ENCODE measurements at places on chromosomes 4 and X.
A peak's percentile ranks its signal among the peaks of the same experiment; 100 is the strongest.

DNA sequence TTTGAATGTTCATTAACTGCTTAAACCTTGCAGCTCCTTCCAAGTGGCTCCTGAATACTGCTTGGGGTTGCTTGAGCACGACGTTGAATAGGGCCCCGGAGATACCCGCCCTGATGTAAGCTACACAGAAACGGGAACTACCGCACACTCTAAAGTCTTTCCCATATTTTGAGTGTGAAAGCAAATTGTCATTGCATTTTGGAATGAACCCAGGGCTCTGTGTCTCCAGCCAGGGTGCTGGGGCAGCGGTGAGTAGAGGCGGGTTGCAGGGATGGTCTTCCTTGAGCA is 59.4 kb upstream of the HELT start:
- no peak for DNase-seq

DNA sequence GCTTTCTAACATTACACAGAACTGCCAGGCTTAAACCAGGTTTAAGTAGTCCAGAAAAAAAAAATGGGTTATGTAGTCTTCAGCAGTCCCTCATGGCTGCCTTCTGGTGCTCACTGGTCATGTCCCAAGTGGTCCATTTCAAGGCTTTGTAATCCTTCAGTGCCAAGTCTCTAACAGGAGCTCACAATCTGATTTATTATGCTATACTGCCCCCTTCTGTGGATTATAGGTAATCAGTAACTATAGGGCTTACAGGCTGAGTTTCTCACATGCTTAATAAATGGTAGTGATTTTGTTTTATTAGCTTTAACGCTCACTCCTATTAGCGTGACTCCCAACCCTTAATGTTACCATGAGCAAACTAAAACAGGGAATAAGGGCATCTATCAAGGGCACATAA is 92.5 kb upstream of the EDA2R start:
- DNase-seq = peak; percentile 22

DNA sequence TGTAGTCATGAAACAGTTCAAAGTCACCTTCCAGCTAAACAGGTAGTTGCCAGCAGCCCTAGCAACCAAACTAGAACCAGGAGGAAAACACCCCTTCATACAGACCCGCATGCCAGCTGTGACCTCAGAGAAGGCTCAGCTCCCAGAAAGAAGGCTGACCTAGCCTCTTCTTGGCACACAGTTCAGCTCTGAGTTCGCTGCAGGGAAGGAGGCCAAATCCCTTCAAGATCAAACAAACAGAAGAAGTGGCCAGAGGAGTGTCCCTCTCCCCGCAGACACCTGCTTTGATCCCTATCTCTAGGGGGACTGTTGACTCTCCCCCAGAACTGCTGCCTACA is 56.0 kb downstream of the HADH start:
- peak; percentile 5 for DNase-seq

GRCh38 chr4:83252782-83253405 is 31.7 kb downstream of the COQ2 start:
- DNase-seq = peak; percentile 82

GRCh38 chr4:86233681-86234080 is 126.2 kb downstream of the MAPK10 start:
- no peak for DNase-seq

DNA sequence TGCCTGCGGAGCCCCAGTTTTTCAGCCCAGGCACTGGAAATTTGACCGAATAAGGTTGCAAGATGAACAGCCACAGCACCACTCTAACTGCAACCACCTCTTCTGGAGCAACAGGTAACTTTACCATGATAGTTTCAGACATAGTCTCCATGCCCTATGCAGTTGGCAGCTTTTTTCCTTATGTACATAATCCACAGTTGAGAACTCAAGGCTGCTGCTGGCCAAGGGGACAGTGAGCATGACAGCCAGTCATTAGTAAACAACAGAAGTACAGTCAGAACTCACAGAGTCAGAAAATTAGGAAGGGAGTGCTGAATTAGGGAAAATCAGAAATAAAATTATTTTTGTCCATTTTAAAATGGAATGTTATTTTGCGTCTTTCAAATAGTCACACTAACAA is 192.7 kb upstream of the NHS start:
- no peak for DNase-seq

DNA sequence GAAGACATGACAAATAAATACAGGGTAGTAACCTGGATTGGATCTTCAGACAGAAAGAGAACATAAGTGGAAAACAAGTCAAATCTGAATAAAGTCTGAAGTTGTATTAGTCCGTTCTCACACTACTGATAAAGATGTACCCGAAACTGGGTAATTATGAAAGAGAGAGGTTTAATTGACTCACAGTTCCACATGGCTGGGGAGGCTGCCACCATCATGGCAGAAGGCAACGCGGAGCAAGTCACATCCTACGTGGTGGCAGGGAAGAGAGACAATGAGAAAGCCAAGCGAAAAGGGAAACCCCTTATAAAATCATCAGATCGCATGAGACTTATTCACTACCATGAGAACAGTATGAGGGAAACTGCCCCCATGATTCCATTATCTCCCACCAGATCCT is 82.8 kb downstream of the USP46 start:
- DNase-seq = no peak

- DNase-seq = no peak
These were observed 89.1 kb upstream of the KLHL13 start for GRCh38 chrX:118205421-118206395.

- no peak for DNase-seq
These were observed 1095.2 kb upstream of the POU3F4 start for GRCh38 chrX:82412858-82413257.

DNA sequence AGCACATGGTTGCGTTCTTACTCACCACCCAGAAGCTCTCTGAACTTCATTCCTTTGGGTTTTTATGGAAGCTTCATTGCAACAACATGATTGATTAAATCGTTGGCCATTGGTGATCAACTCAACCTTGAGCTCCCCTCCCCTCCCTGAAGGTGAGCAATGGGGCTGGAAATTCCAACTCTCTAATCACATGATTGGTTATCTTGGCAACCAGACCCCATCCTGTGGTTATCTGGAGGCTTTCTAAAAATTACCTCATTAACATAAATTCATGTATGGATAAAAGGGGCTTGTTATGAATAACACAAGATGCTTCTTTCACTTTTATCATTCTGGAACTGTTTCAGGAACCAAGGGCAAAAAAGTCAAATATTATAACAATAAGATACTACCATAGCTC is 34.6 kb upstream of the NMU start:
- DNase-seq = no peak

DNA sequence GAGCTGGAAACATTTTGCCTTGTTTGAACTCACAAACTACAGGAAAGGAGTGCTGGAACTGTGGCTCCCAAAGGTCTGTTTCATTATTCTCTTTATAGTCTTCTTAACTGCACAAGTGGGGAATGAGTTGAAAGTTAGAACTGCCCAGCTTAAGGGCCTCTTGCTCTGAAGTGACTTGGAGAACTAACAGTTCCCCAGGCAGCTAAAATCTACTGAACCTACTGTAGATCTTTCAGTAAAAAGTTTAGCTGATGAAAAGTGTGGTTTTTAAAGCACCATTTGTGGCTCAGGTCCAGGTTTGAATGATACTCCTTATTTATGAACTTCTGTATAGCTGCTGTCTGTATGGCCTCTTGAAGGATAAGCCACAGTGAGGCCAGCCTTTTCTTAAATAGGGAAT is 353.8 kb downstream of the MAPK10 start:
- no peak for DNase-seq

DNA sequence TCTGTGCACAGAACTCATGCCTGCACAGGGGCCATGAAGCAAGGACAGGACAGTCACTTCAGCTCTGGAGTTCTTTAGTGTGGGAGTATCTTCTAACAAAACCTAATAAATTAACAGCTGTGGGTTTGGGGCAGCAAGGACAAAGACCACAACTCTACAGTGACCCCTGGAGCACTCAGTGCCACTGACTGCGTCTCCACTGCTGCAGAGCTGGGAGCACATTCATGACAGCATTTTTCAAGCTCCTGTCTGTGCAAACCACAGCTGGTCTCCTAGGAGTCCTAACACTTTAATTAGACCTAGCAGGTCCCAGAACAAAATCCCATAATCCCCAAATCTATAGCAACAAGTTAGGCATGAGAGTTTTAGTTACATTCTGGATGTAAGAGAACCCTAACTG is 76.5 kb downstream of the RTL9 start:
- DNase-seq = no peak

GRCh38 chrX:121298499-121298898 is 251.1 kb downstream of the GLUD2 start:
- DNase-seq = no peak

DNA sequence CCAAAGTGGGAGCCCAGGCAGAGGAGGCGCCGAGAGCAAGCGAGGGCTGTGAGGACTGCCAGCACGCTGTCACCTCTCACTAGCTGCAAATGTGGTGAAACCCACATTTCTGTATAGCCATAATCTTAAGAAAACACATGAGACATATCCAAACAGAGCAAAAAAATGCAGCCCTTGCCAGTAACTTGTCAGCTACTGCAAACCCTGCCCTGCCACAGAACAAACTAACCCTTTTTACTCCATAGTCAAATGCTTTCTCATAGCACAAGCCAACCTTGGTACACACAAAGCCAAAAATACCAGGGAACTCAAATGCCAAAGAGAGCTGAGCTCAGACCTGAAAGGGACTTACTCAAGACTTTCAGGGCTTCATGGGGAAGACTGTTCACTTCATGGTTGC is 14.9 kb upstream of the NXF3 start:
- no peak for DNase-seq

GRCh38 chr4:101171747-101172146 is 175.6 kb downstream of the PPP3CA start:
- no peak for DNase-seq

DNA sequence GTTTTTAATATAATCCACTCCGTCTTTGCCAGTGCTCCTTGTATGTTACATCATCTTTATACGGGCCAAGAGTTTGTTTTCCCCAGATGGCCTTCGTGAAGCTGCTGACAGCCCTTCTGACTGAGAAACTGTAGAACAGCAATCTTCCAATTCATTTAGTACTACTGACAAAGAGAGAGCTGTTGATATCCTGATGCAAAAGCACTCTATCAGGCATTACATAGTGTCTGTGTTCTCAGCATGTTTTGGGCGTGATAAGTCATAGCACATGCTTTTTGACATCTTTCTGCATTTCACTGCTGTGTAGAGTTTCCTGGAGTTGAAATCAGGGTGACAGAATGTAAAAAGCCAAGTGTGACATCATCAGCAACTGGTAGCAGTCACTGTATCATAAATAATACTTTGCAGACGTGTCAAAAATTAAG is 746.3 kb upstream of the FAM241A start:
- DNase-seq = no peak

GRCh38 chr4:77156912-77157858 is at the start of gene CCNG2:
Gene CCNG2, plus strand, starts transcription at chr4:77157207. Its CDS starts 1,326 bp downstream, at chr4:77158533.
- peak; percentile 82 for DNase-seq

DNA sequence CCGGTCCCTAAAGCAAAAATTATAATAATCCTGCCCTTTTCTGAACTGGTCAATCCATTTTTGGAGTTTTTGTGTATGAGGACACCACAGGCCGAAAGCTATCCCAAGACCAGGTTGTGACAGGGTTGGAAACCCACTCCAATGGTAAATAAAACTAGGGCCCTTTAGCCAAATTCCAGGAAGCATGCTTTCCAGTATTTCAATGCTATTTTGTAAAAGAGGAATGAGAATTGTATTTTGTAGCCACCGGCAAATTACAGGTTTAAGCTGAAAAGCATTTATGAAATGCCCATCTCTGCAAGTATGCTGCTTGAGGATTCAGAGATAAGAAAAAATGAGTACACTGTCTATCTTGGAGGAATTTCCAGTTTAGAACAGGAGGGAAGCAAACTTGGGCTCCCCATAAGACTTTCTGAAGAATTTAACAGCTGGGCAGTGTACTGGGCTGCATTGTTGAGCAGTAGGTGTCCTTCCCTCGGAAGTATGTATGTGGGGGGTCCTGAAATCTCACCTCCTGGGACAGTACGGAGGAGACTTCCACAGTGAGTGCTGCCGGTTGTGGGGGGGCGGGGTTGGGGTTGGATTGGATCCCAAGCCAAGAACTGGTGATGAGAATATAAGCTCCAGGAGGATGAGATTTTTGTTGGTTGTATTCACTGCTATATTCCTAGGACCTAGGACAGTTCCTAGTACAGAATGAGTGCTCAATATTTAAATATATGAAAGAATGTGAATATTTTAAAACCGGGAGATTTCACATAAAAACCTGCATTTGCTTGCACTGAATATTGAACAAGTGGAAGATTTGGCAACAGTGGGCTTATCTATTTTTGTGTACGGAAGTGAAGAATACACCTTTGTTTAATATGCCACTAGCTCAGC is 26.8 kb downstream of the OCIAD2 start:
- DNase-seq = no peak

DNA sequence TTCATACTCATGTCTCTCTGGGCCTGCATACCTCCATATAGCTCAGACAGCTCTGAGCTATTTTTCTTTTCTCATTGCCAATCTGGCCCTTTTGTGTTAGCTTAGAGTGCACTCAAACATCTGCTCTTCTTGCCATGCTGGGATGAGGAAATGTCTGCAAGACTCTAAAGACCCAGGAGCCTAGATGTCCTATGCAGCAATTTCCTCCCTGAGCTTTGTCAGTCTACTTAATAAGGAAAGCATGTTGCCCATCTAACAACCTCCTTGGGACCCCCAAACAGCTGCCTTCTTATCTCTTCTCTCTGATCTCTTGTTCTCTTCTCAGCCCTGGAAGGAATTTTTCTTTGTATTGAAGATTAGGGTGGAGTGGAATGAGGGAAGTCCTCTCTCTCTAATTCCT is 69.2 kb downstream of the UCHL1 start:
- no peak for DNase-seq

GRCh38 chr4:101886826-101887225 is 96.3 kb downstream of the BANK1 start:
- DNase-seq = no peak

DNA sequence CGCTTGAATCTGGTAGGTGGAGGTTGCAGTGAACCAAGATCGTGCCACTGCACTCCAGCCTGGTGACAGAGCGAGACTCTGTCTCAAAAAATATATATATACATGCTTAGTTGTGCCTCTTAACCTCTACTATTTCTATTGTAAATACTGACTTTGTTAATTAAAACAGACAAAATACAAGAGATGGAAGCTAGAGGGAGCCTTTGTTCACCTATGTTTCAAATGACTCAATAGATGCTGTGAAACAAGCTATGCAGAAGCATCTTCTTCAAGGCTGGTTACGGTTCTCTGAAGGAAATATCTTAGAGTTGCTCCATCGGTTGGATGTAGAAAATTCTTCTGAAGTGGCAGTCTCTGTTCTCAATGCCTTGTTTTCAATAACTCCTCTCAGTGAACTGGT is 6.2 kb downstream of the NCAPG start:
- DNase-seq = no peak

GRCh38 chr4:23938796-23939195 is 48.9 kb upstream of the PPARGC1A start:
- no peak for DNase-seq

DNA sequence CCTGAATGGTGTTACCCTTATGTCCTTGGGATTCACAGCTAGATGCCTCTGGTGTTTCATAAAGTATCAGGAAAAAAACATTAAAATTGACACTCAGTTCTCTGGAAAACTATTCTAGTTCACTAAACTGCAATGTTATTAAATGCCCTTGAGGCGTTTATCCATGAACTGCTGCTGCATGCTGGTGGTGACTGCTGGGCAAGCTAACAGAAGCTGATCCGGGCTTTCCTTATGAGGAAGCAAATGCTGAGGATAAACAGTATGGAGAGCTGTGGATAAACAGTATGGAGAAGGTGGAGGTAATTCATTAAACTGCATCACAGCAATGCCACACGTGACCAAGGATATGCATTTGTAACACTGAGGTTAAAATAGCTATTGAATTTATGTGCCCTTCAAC is 227.0 kb downstream of the NR3C2 start:
- DNase-seq = no peak

GRCh38 chrX:87388381-87388780 is 129.2 kb upstream of the KLHL4 start:
- no peak for DNase-seq

GRCh38 chr4:26839016-26839415 is 21.6 kb upstream of the STIM2 start:
- no peak for DNase-seq

Data from RPMI8226 (cell line).